Activated CD4-positive, alpha-beta T cell treated with anti-CD3 and anti-CD28 coated beads for 24 hours (primary cell): ENCODE measurements at places on chromosomes 4 and X.

- no peak for DNase-seq
These were observed 303.6 kb downstream of the FBXW7 start for GRCh38 chr4:152232271-152232670.

GRCh38 chr4:20255823-20256222 is 4.1 kb downstream of the SLIT2 start:
- DNase-seq = no peak

DNA sequence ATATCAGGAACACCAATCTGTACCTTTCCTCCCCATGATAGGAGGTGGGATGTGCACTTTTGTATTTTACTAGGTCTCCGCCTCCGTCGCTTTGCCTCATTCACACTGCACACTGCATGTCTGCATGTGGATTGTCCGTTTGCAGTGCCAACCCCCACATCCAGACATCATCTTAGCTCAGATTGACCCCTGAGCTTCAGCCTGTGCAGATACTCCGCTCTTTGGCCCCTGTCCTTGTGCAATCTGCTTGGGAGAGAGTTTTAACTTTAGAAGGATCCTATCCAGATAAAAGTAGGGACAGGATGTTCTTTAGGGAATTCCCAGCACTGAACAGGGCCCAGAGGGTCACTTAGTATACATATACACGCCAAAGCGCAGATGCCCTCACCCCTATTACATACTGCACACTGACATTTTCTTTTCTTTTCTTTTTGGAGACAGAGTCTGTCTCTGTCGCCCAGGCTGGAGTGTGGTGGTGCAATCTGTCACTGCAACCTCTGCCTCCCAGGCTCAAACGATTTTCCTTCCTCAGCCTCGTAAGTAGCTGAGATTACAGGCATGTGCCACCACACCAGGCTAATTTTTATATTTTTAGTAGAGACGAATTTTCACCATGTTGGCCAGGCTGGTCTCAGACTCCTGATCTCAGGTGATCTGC is 43.3 kb upstream of the FBXW7 start:
- no peak for DNase-seq

GRCh38 chr4:108483079-108483478 is 137.3 kb upstream of the RPL34 start:
- no peak for DNase-seq

DNA sequence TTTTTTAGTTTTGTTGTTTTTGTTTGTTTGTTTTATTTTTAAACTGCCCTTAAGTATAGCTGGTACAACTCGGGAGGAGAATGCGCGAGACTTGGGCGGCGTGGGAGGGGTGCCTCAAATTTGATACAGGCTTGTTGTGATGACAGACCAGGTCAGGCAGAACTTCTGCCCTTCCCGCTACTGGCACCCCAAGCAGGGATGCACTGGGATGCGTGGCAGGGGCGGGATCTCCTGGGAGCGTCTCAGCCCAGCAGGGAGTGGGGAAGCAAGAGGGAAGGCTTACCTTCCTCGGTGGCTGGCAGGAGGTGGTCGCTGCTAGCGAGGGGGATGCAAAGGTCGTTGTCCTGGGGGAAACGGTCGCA is 851 bp downstream of the SFRP2 start:
- DNase-seq = no peak

DNA sequence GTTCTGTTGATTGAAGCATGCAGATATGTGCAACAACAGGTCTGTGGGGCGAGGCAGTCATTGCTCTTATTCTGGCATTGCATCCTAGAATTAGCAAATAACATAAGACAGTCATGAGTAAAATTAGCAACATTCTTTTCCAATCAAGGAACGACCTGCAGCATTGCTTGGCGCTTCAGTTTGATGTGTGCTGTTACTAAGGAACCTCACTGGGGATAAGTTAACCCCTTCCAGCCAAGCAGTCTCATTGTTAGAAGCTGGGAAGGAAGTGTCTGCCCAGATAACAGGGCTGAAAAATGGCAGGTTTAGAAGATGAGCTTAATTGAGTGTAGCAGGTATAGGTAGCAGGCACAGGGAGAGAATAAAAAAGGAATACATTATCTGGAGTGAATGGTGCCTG is 55.4 kb downstream of the RBM46 start:
- DNase-seq = no peak

GRCh38 chr4:141011901-141012315 is 121.4 kb downstream of the RNF150 start:
- no peak for DNase-seq

- DNase-seq = no peak
These were observed 176.8 kb upstream of the RPL34 start for GRCh38 chr4:108443585-108443984.

- no peak for DNase-seq
These were observed 27.3 kb upstream of the CRLF2 start for GRCh38 chrX:1239681-1240142.

- DNase-seq = peak; percentile 59
These were observed 26.3 kb downstream of the UTP14A start for GRCh38 chrX:129932016-129932820.

GRCh38 chr4:37693450-37694190 is 7.4 kb upstream of the RELL1 start:
- no peak for DNase-seq

DNA sequence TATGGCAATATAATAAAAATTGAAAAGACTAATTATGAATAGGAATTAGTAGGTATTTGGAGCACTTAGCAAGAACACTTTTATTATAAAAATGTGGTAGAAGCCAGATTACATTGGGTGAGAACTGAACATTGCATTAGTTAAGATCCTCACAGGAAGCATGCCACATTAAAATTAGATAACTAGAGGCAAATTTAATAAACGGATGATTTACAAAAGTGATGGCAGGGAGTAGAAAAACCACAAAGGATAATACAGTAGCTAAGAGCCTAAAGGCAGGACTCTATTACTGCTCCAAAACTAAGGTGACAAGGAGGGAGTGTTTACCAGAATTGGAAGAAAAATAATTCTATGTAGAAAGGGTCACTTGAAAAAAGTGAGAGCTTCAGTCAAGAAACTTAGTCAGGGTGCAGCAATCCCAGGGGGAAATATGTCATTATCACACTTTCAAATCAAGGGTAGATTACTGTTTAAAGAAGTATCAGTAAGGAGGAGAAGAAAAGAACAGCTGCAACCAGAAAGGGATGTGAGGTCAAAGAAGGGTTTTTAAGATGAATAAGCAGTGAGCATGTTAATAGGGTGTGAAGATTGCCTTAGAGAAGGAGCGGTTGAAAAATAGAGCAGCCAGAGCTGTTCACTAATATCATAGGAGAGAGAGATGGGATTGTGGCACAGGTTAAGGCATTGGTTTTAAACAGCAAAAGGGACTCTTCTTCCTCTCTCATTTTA is 84.6 kb downstream of the NDST4 start:
- no peak for DNase-seq

- DNase-seq = no peak
These were observed 84.3 kb upstream of the WDR1 start for GRCh38 chr4:10200869-10201268.

DNA sequence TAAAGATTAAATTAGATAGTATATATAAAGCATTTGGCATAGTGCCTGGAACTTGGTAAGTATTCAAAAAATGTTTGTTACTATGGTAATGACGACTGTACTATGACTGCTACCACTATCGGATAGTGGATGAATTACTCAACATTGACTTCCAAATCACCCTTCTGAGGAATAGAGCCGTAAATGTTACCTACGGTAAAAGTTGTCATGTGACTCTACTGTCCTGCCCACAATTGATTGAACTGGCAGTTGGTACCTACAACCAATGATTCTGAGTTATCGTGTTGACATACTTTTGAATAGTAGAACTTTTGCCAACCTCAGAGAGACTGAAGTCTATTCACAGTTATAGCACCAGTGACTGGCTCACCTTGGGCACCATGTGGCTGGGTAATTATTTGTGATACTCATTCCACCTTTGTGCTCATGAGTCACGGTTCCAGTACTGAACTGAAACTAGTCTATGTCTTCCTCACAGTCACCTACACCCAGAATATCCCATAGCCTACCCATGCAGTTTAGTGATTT is 185.5 kb upstream of the PITX2 start:
- DNase-seq = no peak

GRCh38 chr4:153905231-153905630 is 116.3 kb upstream of the SFRP2 start:
- DNase-seq = no peak

GRCh38 chrX:139187738-139188137 is 342.8 kb upstream of the F9 start:
- DNase-seq = no peak

GRCh38 chr4:55399581-55399980 is 3.8 kb downstream of the TMEM165 start:
- DNase-seq = no peak

GRCh38 chr4:163367651-163368050 is 24.0 kb downstream of the NPY5R start:
- DNase-seq = no peak

DNA sequence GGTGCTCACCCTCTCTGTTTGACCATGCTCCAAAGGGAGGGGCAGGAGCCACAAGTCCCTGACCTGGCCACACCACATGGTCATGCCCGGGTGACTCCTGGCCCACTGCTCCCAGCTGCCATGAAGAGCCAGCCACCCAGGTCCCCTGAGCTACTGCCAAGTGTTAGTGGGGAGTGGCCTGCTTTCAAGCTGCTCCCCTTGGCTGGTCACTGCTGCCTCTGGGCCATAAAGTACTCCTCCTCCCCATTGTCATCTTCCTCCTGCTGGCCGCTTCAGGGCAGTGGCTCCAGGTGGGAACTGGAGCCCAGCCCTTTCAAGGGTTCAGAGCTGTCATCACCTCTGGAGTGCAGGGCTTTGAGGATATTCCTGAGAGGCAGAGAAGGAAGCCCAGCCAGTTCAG is 27.3 kb upstream of the RBBP7 start:
- no peak for DNase-seq

GRCh38 chr4:112840061-112840460 is 203.1 kb downstream of the LARP7 start:
- DNase-seq = no peak

- DNase-seq = no peak
These were observed 23.7 kb downstream of the CC2D2A start for GRCh38 chr4:15493411-15493810.

GRCh38 chr4:66943112-66943511 is 602.2 kb downstream of the CENPC start:
- no peak for DNase-seq

DNA sequence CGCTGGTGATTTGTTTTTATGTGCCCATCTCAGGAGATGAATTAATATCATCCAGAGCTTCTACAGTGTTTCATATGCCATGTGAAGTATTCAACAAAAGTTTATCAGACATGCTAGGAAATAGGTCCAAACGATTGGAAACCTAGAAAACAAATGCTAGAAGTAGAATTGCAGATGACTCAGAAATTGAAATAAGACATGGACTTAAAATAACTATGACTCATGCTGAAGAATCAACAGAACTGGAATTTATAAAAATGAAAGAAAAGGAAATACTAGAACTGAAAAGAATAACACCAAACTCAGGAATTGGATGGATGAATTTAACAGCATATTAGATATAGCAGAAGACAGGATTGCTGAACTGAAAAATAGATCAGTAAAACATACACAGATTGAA is 172.7 kb upstream of the GIMD1 start:
- DNase-seq = no peak

GRCh38 chr4:124738994-124739393 is 26.5 kb upstream of the ANKRD50 start:
- no peak for DNase-seq
